Renal cortical epithelial cell (primary cell): ENCODE measurements at places on chromosomes 2 and 18. TPM values are rescaled to one million over a fixed set of nuclear protein-coding genes. Genes with fewer than 3 reads are reported as not detected.

DNA sequence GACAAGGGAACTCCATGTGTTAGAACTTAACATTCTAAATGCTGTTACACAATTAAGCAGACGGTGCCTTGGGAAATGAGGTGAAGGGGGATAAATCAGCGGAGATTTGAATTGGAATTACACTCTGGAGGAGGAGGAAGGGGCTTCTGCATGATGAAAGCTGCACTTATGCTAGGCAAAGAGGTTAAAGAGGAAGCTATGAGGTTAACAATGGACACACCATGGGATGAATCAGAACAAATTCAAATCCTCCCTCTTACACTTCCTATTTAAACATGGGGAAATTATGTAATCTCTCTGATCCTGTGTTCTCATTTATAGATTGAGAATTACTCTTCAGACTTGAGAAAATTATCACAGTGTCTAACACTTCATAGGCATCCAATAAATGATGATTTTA is 121.5 kb upstream of the SIX2 start:
- no peak for DNase-seq

DNA sequence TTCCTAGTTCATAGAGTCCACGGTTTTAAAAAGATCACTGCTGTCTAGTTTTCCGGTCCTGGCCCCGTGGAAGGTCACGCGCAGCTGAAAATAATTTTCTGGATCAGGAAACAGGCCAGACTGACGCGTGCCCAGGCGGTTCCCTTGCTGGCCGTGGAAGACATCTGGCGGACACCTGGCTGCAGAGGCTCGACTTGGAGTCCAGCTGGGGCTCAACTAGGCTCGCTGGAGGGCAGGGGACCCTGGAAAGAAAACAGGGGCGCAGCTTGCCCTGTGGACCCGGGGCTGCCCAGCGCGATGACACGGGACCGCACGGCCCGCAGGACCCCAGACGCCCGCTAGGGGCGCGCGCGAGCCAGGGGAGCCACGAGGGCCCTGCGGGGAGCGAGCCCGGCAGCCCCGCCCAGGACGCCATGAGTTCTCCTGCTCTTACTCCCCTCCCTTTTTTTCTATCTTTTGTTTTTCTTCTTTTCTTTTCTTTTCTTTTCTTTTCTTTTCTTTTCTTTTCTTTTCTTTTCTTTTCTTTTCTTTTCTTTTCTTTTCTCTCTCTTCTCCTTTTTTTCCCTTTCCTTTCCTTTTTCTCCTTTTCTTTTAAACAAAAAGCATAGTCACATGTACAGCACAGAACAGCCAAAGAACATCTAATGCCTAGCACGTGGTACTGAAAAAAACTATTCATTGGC is 43.2 kb upstream of the UBE2F start:
- no peak for DNase-seq

- DNase-seq = no peak
These were observed 32.5 kb downstream of the TET3 start for GRCh38 chr2:74017223-74017622.

DNA sequence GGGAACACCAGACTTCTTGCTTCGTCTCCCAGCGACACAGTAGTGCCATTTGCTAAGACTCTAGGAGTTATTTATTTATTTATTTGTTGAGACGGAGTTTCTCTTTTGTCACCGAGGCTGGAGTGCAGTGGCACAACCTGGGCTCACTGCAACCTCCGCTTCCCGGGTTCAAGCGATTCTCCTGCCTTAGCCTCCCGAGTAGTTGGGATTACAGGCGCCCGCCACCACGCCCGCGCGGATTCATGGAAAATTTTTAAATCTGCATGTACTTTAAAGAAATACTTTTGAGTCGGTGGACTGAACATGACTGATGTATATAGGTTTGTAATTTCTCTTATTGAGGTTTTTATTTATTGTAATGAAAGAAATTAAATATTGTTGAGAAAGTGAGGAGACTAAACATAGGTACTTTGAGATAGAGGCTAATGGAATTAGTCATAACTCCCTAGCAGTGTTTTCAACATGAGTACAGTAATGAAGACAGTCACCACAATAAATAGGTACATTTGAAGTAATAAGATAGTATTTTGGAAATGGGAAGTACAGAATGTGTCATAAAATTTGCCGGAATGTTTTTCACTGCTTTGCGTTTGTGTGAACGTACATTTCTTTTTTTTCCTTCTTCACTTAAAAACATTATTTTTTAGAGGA is 983 bp downstream of the MTX2 start:
- no peak for DNase-seq

GRCh38 chr2:62565309-62565908 is 59.4 kb upstream of the TMEM17 start:
- no peak for DNase-seq

- peak; percentile 91 for DNase-seq
These were observed 42.4 kb upstream of the BIN1 start for GRCh38 chr2:127149384-127149783.

GRCh38 chr2:239444626-239445577 is 44.1 kb upstream of the HDAC4 start:
- peak; percentile 16 for DNase-seq

DNA sequence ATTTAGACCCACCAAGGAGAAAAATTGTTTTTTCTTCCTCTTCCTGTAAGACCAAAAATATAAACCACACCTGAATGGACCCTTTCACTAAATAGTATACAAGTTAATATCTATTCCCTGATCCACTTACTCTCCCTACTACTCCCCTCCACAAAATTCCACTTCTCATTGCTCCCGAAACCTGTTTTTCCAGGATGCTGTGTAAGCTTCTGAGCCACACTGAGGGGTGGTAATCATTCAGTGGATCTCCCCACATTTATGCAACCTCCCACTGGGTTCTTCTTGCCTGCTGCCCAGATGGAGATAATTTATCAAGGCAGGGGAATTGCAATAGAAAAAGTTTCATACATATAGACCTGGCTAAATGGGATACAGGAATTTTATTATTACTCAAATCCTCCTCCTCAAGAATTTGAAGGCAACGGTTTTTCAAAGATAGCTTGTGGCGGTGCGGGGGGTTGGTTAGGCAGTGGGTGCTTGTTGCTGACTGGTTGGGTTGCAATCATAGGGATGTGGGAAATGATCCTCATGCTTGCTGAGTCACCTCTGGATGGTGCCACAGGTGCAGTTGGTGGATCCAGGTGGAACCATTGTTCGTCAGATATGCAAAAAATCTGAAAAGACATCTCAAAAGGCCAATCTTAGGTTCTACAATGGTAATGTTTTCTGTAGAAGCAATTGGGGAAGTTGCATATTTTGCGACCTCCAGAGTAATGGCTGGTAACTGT is 970.3 kb downstream of the CNTNAP5 start:
- no peak for DNase-seq

- DNase-seq = no peak
These were observed 58.6 kb downstream of the ALMS1 start for GRCh38 chr2:73444202-73444601.

- no peak for DNase-seq
These were observed 842.1 kb upstream of the FANCL start for GRCh38 chr2:59083075-59083828.

- DNase-seq = peak; percentile 7
These were observed 48.8 kb upstream of the TMEFF2 start for GRCh38 chr2:192243488-192243887.

- peak; percentile 18 for DNase-seq
These were observed 2.0 kb downstream of the ETAA1 start for GRCh38 chr2:67399144-67399543.

DNA sequence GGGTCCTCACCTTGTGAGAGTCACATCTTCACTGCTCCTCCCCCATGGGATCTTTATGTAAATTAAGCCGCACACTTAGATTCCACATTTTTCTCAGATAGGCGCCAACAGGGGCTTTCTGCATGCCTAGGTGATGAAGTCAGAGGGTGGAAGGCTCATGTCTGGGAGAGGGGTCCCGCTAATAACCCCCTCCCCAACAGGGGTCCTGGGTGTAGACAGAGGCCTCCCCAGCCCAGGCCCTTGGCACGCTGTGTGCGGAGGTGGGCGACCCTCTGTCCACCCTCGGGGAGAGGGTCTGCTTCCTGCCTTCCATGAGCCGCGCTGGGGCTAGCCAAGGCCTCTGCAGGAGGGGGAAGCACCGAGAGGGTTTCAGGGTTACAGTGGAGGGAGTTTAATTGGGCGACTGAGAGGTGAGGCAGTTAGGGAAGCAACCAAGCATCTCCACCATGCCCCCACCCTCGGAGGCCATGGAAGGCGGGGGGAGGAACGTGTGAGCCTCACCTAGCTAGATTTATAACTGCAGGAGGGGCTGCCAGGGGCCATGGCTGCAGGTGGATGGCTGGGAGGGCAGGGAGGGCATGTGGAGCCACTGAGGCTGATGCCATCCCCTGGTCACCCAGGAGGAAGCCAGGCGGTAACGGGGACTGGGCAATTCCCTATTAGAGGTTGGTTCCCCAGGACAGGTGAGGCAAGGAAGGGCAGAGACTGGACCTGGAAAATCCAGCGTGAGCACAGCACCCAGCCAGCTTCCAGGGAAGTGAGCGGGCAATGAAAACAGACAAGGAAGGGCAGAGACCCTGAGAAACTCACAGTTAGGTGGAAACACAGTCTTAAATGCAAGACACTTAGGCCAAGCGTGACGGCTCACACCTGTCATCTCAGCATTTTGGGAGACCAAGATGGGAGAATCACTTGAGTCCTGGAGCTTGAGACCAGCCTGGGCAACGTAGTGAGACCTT is 7.7 kb upstream of the PXDN start:
- DNase-seq = no peak

GRCh38 chr2:63225964-63226686 is 175.5 kb downstream of the OTX1 start:
- peak; percentile 27 for DNase-seq

- no peak for DNase-seq
These were observed 721.1 kb downstream of the DPP10 start for GRCh38 chr2:115163572-115163971.

GRCh38 chr2:169661265-169661664 is 32.9 kb downstream of the CFAP210 start:
- no peak for DNase-seq

GRCh38 chr18:23317975-23318675 is 135.0 kb upstream of the RIOK3 start:
- peak; percentile 59 for DNase-seq

DNA sequence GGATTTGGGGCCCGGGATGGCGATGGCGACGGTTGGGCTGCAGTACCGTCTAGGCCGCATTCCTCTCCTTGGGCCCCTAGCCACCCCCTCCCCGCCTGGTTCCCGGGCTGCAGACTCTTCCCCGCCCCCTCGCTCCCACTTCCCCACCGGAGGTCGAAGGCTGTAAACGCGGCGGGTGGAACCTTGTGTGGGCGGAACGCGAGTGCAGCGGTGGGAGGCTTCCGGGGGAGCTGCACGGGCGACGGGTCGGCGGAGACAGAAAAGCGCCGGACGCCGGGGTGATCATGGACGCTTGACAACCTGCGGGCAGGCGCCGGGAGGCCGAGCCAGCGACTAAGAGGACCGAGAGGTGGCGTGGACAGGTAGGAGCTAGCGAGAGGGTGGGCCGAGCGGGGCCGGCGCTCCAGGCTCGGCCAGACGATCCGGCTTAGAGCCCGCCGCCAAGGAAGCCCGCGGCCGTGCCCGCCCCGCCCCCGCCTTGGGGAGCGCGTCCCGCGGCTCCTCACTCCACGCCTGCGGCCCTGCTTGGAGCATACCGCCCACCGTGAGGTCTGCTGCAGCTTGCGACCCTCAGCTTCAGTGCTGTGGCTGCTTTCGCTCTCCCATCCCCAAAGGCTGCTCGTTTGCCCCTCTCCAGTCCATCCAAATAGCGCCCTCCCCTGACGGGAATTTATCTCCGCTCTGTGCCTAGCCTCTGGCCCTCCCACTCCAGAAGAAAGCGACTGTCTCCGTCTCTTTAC is at the start of gene COPS7B:
Gene COPS7B (plus strand): TSS at position 269 of the 740 bp plus-strand sequence. CDS start 2,126 bp downstream, outside the sequence.
- DNase-seq = peak; percentile 41

DNA sequence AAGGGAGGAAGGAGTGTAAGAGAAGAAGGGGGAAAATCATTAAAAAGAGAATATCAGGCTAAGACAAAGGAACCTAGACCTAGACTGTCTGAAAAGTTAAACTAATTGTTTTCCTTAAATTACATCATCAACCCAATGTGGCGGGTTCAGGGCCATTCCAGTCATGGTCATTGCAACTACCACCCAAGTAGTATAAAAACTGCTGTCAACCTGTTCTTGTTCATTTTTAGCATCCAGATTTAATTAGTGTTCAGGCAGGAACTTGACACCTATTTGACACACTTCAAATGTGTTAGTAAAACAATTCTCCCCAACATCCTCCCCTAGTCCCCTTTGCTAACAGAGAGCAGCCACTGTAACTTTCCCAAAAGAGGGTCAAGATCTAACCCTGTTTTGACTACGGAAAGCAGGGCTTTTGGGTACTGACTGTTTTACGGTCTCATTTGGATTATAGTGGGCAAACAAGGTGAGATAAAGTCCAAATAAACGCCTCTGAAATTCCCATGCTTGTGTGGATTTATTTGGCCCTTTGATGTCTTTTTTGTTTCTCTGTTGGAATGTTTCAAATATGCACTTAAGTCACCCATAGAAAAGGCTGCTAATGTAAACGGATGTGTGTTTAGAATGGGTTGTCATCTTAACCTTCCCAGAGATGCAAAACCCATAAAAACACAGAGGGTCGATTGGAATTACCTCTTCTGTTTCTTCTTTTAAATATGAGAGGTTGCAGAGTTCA is 19.3 kb upstream of the TANC1 start:
- DNase-seq = no peak

DNA sequence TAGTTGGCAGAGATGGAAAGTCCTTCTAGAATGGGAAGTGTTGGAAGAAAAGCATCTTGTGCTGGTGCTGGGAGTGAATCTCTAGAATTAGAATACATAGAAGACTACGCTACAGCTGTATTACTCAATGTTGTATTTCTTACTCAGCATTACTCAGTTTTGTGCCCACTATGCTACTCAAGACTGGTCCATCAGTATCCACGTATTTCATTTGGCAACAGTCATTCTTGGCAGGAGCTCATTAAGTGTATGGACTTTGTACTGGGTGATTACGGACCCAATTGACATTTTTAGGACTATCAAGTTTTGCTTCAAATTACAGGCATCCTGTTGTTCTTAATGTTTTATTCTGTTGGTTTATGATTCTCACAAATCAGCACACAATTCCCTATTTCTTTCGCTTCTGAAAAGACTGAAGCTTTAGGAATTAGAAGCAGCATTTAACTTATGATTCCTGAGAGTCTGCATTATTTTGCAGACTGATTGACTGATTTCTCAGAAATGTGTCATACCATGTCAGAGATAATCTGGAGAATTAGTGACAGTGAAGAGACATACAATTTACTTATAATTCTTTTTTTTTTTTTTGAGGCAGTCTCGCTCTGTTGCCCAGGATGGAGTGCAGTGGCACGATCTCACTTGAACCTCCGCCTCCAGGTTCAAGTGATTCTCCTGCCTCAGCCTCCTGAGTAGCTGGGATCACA is 136.9 kb downstream of the MYO3B start:
- no peak for DNase-seq

- peak; percentile 60 for DNase-seq
These were observed 113.1 kb upstream of the HAAO start for GRCh38 chr2:42905341-42906110.

The MAL gene
- 255 and 504 TPM in 2 replicates for total RNA-seq

The CDK5R2 gene
- 0.10 TPM in 1 of 2 replicates, not detected in the other for total RNA-seq

The GDF7 gene
- total RNA-seq = 0.69 and 3.2 TPM in 2 replicates

The PCARE gene
- not detected in 2 replicates for total RNA-seq

The NGEF gene
- 0.35 and 0.75 TPM in 2 replicates for total RNA-seq

The IL36RN gene
- 0.69 TPM in 1 of 2 replicates, not detected in the other for total RNA-seq

The DRC1 gene
- total RNA-seq = 0.25 TPM in 1 of 2 replicates, not detected in the other

The CFAP221 gene
- total RNA-seq = 2.1 and 22.9 TPM in 2 replicates

The PPP1R1C gene
- 1.9 and 3.5 TPM in 2 replicates for total RNA-seq

The CPO gene
- total RNA-seq = 1.1 TPM in 1 of 2 replicates, not detected in the other

The HNRNPLL gene
- total RNA-seq = 18.9 and 28.0 TPM in 2 replicates

The SPRED2 gene
- 4.9 and 16.2 TPM in 2 replicates for total RNA-seq

The PTH2R gene
- 0.17 and 3.2 TPM in 2 replicates for total RNA-seq
